ENCODE measurements at places on chromosomes 4 and X. TPM values are rescaled to one million over a fixed set of nuclear protein-coding genes. Genes with fewer than 3 reads are reported as not detected.

NOX1 gene
- not detected for total RNA-seq

GRCh38 chrX:133849676-133850075 is 135.7 kb downstream of the GPC3 start:
- no peak for DNase-seq

- no peak for DNase-seq
Measured at GRCh38 chrX:150731795-150732194, 38.6 kb downstream of the MTMR1 start.

PLP1 gene
- total RNA-seq: not detected

DAPP1 gene
- total RNA-seq: 16.7 TPM

GRIPAP1 gene
- total RNA-seq: 81.8 TPM

ZNF157 gene
- total RNA-seq: 0.32 TPM

DNA sequence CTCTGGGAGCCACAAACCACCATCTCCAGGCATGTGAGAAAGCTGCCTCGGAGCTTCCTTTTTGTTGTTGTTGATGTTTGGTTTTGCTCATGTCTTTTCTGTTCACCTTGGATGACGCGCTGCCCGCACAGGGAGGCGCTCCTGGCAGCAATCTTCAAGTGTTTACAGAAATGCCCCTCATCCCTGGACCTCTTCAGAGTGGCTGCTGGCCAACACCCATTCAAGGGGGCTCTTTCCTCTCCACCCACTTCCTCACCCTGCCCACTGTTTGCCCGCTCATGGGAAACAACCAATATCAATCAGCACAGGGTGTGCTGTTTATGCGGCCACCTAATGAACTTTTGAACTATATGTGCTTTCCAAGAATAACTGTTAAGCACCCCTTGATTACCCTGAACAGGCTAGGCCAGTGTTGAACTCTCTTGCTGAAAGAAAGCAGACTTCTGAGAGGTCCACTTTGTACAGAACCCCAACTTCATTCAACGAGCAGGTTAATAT is 355.1 kb upstream of the CLNK start:
- no peak for DNase-seq

DNA sequence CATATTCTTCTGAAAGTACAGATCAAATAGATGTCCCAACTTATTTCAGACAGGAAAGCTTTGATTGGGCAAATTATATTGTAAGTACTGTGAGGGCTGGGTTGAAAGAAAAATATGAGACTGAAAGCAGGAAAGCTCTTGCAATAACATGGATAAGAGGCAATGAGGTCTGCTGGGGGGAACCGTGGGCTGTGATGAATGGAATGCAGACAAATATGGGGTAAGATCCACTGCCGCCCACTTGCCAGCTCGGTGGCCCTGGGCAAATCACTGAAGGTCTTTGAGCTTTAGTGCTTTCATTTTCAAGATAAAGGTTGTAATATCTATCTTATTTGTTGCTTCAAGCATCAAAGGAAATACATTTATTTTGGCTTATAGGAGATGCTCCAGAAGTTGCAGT is 51.0 kb downstream of the AGA start:
- no peak for DNase-seq

- no peak for DNase-seq
Measured at GRCh38 chr4:86178211-86178610, 181.6 kb downstream of the MAPK10 start.

TMPRSS11A gene
- total RNA-seq: not detected
